ENCODE measurements at places on chromosomes 2 and 18.

- DNase-seq, result no peak
These were observed 135.9 kb upstream of the HNRNPA3 start for GRCh38 chr2:177076636-177077179.

DNA sequence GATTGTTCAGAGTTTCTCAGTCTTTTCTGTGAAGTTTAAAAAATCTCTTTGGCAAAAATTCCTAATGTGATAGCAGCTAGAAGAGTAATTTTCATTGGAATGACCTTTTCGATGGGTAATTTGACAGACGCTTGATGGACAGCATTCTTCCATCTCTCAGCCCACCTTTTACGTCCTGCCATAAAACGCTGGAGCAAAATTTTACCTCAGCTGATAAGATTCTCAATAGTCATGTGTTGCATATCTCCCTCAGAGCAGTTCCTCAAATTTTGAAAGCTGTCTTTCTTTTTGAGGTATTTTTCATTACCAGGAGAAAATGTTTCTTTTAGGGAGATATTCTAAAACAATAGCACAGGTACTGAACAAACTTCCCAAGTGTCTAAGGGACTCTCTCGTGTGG is 441.4 kb downstream of the PARD3B start:
- no peak for DNase-seq

DNA sequence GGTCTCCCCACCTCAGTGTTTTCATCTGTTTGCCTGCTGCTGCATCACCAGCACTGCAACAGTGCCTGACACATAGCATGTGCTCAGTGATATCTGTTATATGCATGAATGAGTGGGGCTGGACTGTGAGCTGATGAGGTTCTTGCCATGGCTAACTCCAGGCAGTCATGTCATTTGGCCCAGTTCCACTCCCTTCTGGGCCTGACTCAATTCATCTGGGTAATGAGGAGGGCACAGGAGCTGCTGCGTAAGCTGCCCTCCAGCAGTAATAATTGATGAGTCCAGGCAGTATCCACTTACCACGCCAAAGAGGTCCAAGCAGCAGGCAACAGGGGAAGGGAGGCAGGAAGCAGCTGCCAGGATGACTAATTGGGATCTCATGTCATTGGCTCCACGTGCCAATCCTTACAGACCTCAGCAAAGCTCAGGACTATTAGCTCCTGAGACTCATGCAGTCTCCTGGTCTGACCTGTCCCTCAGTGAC is 34.1 kb upstream of the MAT2A start:
- DNase-seq, result no peak

DNA sequence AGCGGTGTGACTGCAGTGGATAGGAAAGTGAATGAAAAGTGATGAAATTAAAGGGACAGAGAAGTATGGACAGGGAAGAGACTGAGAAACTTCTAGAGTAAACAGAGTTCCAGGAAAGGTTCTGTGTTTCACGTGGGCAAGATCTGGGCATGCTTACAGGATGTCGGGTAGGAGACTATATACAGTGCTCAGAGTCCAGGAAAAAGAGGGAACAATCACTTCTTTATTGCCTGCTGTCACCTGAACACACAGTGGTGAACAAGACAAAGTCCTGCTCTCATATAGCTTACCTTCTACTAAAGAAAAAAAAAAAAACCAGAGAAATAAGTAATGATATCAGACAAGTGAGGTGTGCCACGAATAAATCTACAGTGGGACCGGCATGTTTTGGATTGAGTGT is 2.4 kb downstream of the LRPPRC start:
- DNase-seq, result no peak

- no peak for DNase-seq
These were observed 279.5 kb upstream of the STON1 start for GRCh38 chr2:48250474-48250844.

DNA sequence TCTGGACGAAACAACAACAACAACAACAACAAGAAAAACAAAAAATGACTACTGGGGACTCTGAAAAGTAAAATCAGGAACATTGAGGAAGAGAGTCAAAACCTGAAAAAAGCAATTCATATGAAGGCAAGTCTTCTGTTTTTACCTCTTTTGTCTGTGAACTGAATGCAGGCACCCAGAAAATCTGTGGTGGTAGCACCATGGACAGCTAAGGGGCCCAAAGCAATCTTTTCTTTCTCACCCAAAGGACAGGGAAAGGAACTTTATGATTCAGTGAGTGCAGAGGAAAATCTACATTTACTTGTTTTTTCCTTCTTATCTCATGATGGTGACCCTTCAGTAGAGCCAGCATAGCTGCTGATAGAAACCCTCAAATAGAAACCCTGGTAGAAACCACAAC is 10.4 kb downstream of the ALK start:
- DNase-seq, result no peak

DNA sequence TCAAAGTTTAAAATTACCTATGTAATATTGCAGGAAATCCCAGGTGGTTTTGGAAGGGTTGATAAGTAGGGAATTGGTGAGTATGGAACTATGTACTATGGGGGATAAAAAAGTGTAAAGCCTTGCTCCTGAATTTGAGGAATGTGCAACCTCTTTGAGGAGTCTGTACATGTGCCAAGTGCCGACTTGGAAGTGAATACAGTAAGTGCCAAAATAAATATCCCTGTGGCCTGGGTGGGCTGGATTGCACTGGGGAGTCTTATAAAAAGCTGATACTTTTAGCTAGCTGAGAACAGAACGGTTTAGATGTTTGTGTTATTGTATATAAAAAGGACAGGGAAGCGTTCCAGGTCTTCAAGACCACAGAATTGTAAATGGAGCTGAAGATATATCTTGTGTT is 317.1 kb upstream of the LRRTM1 start:
- no peak for DNase-seq

DNA sequence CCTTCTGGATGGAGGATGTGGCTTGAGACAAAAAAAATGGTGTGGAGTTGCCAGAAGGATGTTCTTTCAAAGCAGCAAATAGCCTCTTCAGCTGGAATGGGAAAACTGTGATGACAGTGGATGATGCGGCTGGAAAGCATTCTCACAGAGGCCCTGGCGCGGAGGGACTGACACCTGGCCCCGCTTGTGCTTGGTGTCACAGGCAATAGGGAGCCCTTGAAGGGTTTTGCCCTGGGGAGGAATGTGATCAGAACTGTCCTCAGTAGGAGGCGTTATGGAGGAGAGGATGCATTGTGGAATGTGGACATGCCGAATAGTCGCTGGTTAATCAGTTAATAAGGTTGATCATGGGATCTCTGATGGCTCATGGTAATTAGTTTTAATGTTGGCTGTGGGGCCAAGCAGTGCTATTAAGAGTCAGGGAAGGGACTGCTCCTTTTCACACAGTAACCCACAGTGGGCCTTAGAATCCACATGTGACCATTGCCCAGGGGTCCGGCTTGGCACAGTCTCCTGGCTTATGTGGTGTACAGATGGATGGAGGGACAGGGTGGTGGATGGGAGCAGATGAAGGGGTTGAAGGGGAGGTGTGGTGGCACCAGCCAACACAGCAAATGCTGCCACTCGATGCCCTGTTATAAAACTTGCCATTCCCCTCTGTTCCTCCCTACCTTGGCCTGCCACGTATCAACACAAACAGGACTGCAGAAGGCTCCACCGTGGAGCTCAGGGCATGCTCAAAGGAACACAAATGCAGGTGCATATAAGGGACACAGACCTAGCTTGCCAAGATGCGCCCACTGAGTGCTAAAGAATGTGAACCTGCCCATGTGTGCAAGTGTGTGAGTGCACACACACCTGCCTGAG is 71.7 kb downstream of the CIB4 start:
- no peak for DNase-seq

- no peak for DNase-seq
These were observed 635.4 kb downstream of the EPHA4 start for GRCh38 chr2:220936641-220937197.
